Foreskin fibroblast (primary cell): ENCODE measurements at places on chromosomes 7 and 10.
A peak's percentile ranks its signal among the peaks of the same experiment; 100 is the strongest.

GRCh38 chr7:157685430-157686284 is 348.9 kb downstream of the DNAJB6 start:
- no peak for DNase-seq

DNA sequence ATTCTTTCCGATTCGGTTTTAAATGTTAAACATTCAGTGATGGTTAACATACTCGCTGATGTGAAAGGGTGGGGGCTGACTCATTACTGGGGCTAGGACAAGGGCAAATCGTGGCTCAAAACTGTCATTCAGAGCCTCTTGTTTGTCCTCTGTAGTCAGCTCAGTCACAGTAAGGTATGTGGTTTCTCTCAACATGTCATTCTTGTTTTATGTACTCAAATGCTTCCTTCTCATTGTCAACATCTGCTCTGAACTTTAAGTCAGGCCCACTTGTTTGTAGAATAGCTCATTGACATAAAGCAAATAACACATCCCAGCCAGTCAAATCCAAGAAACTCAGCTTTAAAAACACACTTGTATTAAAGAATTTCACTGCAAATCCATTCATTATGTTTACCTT is 7.3 kb downstream of the SLC16A9 start:
- DNase-seq: no peak

DNA sequence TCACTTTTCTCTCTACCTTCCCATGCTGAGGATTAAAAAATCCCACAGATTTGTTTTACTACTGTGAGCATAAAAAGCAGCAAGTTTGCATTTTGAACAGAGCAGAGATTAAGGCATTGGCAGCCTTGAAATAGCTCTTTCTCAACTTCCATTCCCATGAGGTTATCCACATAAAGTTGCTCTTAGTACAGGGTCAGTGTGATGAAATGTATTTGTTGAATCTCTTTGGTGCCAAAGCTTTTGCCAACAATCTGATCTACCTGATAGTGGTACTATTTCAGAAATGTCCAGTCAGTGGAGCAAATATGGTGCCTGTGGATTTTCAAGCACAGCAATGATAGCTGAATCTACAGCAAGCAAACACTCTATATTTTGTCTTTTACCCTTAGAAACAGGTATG is 254.8 kb downstream of the INHBA start:
- DNase-seq: peak; percentile 16

GRCh38 chr7:152733286-152733934 is 26.1 kb upstream of the ACTR3B start:
- DNase-seq: peak; percentile 4

GRCh38 chr7:50728184-50728583 is 54.5 kb downstream of the GRB10 start:
- DNase-seq: peak; percentile 73

GRCh38 chr10:102344067-102344466 is 51.4 kb upstream of the NFKB2 start:
- DNase-seq: peak; percentile 34

DNA sequence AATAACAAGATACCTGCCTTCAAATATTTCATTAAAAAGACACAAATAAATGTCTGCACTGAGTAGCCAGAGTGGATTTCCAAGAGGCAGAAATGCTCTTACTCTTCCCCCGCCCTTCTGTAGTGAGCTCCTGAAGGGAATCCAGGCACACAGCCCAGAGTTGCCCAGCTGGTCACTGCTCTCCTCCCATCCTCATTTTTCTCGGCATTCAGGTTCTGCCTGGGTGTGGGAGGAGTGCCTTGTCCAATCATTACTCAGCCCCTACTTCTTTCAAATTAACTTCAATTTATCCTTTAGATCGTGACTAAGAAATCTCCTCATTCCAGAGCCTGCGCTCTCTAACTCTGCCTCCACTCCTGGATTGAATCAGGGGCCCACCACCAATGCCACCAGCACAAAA is 12.2 kb downstream of the CCDC6 start:
- DNase-seq: peak; percentile 86

- no peak for DNase-seq
Observed at GRCh38 chr10:80909254-80909653, 371.6 kb downstream of the SH2D4B start.

DNA sequence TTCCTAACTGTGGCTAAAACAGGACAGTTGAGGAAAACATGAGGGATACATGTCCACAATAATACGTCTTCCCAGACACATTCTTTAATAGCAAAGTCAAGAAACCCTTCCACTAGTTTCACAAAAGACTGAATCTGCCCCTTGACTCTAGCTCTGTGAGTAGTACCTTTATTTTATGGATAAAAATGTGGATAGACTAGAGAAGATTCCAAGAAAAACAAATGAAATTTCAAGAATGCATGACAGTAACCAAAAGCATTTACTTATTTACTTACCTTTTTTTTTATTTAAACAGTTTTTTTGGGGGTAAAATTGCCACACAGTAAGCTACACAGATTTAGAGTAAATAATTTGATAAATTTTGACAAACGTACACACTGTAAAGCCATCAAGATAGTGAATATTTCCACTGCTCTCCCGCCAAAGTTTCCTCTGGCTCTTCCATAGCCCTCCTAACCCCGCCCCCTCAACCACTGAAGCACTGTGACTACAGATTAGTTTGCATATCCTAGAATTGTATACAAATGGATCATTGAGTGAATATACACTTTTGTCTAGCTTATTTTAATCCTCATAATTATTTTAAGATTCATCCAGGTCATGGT is 420.4 kb upstream of the ZMIZ1 start:
- no peak for DNase-seq

GRCh38 chr7:68321076-68321639 is 1277.1 kb upstream of the AUTS2 start:
- DNase-seq: no peak

- DNase-seq: no peak
Observed at GRCh38 chr7:53697913-53698312, 662.5 kb downstream of the POM121L12 start.

GRCh38 chr10:21509341-21510240 is 15.9 kb downstream of the SKIDA1 start:
- DNase-seq: no peak

DNA sequence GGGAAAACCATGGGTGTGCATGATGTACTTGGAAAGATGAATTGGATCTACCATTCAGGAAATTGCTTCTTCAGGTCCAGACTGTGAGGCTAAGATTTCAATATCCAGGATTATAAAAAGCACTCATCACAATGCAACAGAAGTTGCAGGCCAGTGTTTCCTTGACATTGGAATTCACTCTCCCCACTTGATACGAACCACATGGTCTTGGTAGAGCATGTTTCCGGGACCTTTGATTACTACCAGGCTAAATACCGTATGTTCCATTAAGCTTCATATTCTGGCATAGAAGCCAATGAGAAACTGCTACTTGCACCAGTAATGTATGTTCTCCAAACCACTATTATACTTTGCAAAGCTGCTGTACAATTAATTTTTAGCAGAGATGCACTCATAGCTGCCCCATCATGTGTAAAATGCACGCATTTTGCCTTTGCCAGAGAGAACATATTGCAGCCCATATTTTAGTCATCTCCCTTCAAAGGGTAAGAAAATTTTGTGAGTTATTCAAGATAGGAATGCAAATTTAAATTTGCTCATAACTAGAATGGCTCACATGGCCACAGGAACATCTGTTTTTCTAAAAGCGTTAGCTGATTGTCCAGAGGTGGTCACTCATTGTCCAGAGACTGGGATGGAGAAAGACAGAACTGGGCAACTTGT is 8.1 kb downstream of the FRMD4A start:
- no peak for DNase-seq

GRCh38 chr7:157041004-157041403 is 30.5 kb upstream of the MNX1 start:
- DNase-seq: no peak

DNA sequence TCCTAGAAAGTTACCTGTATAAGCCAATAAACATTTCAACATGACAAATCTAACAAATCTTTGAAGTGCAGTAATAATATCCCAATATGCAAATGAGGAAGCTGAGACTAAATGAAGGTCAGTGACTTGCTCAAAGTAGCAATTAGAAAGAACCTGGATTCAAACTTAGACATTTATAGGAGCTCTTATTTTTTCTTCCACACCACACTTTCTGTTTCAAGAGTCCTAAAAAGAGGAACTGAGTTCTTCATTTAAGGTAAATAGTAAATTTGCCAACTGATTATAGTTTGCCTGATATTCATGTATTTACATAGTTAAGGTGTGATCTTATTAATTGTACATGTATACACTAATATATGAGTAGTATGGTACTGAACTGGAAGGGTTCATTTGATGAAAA is 44.0 kb downstream of the KLHDC10 start:
- no peak for DNase-seq

- DNase-seq: no peak
Observed at GRCh38 chr7:1377111-1377909, 82.0 kb downstream of the MICALL2 start.

- no peak for DNase-seq
Observed at GRCh38 chr7:155993420-155994278, 181.4 kb upstream of the SHH start.

- no peak for DNase-seq
Observed at GRCh38 chr7:24442170-24442777, 131.0 kb upstream of the PALS2 start.

DNA sequence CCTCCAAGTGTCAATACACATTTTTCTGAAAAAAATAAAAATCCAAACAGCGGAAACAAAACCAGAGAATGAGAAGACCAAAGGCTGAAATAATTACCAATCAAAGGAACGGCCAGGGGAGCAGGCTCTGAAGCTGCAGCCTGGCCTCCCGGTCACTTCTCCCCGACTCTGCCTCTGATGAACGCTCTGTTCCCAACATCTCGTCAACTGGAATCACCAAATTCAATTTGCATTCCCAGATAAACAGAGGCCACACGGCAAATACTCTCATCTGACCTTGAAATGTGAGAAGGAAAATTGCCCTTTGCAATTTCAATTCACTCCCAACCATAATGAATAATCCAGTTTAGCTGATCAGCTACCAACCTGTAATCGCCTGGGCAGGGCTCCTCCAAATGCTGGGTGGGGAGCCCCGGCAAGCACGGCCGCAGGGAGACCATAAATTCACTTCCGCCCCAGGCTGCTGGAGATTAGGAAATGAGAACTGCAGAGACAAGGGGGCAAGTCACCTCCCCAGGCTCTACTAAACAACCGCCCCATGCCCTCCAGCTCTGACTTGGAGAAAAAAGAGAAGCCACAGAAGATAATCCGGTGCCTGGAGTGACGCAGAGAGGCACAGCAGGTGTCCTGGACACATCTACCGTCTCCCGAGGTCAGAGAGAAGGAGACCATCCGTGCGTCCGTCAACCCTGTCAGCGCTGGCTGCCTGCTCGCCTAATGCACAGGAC is 153.2 kb downstream of the MAD1L1 start:
- no peak for DNase-seq

DNA sequence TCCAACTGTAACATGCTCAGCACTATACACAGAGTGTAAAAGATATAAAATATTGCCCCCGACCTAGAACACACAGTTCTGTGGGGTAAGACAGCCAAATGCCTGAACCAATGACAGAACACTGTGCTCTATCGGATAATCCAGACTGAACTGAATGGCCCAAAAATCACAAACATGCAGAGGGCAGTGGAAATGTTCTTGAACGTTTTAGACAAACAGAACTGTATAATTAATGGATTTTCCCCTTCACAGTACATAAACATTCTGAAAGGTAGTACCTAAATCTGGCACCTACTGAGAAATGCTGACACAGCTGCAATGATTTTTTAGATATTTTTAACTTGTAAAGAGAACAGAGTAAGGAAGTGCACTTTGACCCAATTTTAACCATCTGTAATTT is 33.4 kb downstream of the PARD3 start:
- no peak for DNase-seq

DNA sequence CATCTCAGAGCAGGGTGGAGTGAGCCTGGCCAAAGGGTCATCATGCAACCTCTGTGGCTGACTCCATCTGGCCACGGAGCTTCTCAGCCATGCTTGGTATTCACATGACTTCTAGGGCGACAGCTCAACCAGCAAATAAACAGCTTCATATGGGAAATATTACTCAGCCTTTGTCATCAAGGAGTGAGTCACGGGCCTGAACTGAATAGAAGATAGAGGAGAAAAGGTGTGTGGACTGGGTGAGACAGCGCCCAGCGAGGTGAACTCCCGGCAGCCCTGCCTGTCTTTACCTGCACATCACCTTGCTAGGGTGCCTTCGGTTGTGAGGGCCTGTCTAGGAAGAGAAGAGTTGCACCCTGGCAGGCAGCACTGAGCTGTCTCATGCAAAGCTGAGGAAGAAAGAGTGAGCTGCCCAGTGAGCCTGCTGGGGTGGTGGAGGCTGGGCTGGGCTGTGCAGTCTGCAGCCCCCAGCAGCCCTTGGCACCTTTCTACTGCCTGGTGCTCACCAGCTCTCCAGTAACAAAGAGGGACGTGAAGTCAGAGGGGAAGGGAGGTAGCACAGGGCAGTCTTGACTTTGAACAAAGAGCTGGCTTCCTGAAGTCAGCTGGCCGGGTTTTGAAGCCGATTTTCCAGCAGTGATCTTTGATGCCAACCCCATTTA is 114.2 kb downstream of the EGFR start:
- peak; percentile 100 for DNase-seq

DNA sequence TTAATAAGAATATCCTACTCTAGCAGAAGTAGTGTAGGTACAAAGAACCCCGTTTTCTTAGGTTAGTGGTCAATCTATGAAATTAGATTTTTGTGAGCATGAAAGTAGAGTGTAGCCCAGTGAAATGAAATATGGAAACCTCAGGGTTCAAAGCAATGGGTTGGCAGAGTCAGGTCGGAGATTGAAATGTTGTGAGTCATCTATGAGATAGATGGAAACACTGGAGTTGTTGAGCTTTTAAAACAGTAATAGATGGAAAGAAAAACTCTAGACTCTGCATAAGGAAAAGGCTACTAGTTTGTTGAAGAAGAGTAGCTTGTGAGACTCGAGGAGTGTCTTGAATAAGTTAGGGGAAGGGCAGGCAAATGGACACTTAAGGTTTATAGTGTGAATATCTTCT is 251.9 kb downstream of the EXOC4 start:
- DNase-seq: no peak
